ENCODE measurements at places on chromosomes 1 and 21.

DNA sequence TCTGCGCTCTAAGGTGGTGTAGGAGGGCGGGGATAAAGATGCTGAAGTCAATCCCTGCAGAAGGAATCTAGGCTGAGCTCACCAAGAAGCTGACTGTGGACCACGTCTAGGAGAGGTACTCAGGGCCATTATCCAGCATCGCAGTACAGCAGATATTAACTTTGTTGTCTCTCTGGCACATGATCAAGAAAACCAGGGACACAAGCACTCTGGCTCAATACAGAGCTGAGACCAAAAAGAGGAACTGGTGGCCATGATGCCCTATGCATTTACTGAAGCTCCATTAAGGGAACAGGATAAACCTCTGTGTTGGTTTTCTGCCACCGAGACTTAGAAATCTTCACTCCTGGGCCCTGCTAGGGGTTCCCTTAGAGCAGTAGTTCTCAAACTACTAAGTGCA, 38.0 kb upstream of the ANGPTL7 start:
- DNase-seq: no peak

GRCh38 chr1:162178432-162178831, 108.9 kb downstream of the NOS1AP start:
- no peak for DNase-seq

DNA sequence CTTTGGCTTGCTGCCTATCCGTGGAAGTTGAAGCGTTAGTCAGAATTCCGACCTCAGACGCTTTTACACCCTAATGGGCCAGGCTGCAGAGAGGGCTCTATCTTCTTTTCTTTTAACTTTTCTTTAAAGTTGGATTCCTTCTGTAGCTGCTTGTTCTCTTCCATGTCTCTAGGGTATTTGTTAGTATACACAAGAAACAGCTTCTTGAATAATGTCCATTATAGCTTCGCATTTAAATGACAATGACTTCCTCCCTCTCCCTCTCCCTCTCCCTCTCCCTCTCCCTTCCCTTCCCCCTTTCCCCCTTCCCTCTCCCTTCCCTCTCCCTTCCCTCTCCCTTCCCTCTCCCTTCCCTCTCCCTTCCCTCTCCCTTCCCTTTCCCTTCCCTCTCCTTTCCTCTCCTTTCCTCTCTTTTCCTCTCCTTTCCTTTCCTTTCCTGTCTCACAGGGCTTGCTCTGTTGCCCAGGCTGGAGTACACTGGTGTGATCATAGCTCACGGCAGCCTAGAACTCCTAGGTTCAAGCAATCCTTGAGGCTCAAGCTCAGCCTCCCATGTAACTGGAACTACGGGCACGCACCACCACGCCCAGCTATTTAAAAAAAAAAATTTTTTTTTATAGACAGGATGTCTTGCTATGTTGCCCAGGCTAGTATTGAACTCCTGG, 33.0 kb downstream of the RIPPLY3 start:
- DNase-seq: no peak

DNA sequence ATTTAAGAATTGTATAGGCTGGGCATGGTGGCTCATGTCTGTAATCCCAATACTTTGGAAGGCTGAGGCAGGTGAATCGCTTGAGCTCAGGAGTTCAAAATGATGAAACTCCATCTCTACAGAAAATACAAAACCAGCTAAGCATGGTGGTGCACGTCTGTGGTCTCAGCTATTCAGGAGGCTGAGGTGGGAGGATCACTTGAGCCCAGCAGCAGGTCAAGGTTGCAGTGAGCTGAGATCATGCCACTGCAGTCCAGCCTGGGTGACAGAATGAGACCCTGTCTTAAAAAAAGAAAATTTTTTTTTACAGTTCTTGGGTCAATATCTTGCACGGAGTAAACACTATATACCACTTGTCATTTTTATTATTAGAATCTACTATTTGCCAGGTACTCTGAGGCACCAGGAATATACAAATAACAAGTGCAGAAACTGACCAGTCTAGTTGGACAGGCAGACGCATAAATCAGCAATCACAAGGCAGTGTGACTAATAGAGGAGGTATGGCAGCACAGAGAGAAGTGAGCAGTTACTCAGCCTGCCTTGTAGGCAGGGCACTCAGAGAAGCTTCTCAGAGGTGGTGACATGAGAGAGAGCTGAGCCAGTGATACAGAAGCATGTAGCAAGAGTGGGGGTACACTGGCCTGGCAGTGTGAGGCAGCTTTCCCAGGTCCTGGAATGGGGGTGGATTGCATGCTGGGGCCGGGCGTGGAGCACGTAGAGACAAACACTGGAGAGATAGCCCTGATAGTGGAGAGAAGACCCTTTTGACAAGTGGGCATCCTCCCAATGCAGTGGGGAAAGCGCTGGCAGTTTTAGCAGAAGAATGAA, 8.0 kb downstream of the PHLDA3 start:
- DNase-seq: no peak

DNA sequence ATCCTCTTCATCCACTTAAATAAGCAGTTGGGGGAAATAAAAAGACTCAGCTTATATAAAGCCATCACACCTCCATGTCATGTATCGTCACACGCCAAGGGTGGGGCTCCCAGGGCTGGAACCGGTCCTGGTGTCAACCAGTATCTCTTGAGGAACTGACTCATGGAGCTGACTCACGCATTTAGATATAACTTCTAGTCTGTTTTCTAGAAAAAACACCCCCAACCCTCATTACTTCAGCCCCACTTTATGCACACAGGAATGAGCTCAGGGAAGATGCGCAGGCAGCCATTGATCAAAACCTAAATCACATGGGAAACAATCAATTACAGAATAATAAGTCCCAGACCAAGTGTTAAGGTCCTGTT, 6.9 kb upstream of the IL22RA1 start:
- no peak for DNase-seq

DNA sequence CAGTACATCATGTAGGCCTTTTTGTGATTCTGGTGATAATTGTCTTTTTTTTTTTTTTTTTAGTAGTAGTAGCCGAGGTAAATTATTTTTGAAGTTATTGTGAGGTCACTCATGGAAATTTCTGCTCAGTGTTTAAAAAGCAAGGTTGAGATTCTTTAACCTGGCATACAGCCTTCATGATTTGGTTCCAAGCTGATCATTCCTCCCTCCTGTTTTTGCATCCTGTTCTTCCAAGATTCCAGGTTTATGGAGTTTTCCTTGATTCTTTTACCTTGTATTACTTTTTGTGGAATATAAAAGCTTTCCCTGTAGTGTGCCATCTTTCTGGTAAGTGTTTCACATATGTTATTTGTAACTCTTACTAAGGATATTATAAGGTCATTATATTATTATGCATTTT, 9.1 kb downstream of the ZFYVE9 start:
- no peak for DNase-seq

GRCh38 chr1:157819215-157819614, 705 bp downstream of the FCRL1 start:
- DNase-seq: no peak

GRCh38 chr1:162252214-162252613, 124.4 kb downstream of the SPATA46 start:
- no peak for DNase-seq

GRCh38 chr1:156258859-156259258, 11.0 kb upstream of the PAQR6 start:
- no peak for DNase-seq

DNA sequence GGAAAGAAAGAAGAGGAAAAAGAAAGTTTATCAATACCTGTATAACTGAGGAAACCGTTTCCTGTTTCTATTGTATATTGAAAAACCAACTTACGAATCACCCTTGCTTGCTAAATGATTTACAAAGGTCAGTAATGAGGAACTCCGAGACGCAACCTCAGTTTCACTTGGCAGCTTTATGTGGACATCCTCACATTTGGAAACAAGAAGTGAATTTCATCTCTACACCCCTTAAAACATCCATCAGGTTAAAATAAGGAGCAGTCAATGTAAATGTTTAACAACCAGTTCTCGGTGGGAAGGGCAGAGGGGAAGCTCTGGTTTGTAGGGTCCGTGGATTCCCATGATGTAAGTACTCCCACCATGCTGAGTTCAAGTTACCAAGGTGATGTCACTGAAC, 481.7 kb upstream of the RUNX1 start:
- no peak for DNase-seq

GRCh38 chr1:163528710-163529348, 207.1 kb downstream of the NUF2 start:
- DNase-seq: no peak
